ENCODE measurements at places on chromosomes 2 and 18. TPM values are rescaled to one million over a fixed set of nuclear protein-coding genes. Genes with fewer than 3 reads are reported as not detected.

The IL1F10 gene
- total RNA-seq, result not detected

DNA sequence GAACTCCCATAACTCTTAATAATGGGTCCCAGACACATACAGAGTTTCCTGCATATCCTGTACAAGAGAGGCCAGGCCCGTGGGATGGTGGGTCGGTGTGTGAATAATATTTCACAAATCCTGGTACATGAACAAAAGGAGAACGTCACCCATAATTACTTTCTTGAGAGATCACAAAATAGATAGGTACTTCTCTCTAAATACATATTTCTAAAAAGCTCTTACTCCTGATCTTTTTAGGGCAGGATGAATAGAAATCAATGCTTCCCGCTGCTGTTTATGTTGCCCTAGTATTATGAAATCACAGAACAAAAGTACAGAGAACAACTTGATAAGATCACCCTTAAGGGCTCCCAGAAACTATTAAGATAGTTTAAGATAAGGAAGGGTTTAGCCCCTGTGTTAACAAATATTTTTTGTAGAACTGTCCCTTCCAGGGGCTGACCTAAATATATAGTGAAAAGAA, 5.4 kb downstream of the IRS1 start:
- peaks cover 16% of the 10 kb centered on the region for H3K36me3 ChIP-seq
- peak overlapping the region; percentile 98 for H3K27ac ChIP-seq
- H3K27me3 ChIP-seq, result no peaks in the 10 kb centered on the region
- peak overlapping the region; percentile 73 for H3K4me3 ChIP-seq
- DNase-seq, result no peak

DNA sequence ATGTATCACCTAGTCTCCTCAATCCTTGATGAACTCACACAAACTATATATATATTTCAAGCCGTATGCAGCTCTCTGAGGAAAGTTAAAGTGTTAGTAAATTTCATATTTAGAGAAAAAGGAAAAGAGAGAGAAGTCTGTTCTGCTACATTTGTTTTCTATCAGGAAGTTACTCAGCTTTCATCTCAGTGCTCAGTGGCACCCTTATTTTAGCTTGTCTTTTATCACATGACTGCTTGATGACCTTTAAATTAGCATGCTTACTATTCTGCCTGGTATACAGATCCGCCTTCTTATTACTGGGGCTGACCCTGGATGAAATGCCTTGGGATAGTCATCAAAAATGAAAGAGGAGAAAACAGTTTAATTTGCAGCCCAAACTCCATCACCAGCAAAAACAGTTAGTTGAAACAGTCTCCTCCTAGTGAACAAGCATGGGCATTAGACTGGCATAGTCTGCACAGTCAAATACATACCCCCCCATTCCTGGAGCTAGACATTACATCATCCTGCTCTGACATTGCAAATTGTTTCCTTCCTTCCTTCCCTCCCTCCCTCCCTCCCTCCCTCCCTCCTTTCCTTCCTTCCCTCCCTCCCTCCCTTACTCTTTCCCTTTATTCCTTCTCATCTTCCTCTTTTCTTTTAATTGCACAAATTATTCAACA, 215.7 kb downstream of the TMEM182 start:
- H3K36me3 ChIP-seq, result no peaks in the 10 kb centered on the region
- peaks cover 7% of the 10 kb centered on the region for H3K4me1 ChIP-seq
- DNase-seq, result no peak
- no peak overlapping the region for H3K4me3 ChIP-seq

The HOXD1 gene
- not detected for total RNA-seq

DNA sequence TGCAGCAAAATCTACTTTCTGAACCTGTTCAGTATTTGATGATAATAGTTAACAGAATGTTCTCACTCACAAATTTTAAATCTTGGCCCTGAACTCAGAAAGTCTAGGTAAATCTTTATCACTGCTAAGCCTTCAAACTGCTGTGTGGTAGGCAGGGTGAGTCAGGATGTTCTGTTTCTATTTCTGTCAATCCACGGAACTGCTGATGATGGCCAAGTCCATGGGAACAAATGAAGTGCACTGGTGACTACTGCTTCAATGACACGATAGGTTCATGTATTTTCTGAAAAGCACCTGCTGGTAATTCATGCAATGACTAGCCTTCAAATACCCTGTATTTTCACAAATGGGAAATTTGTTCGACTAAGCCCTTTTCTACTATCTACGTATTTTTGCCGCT, 14.2 kb downstream of the NIFK start:
- DNase-seq, result peak; percentile 72
- no peaks in the 10 kb centered on the region for H3K27me3 ChIP-seq
- peak overlapping the region; percentile 60 for H3K4me3 ChIP-seq
- H3K36me3 ChIP-seq, result peaks cover 27% of the 10 kb centered on the region
- peak overlapping the region; percentile 87 for H3K27ac ChIP-seq

GRCh38 chr2:225025917-225026571, 16.2 kb downstream of the DOCK10 start:
- peak; percentile 79 for DNase-seq
- H3K4me3 ChIP-seq, result no peak overlapping the region
- no peaks in the 10 kb centered on the region for H3K27me3 ChIP-seq
- H3K4me1 ChIP-seq, result peaks cover 18% of the 10 kb centered on the region

GRCh38 chr18:9413576-9413975, 61.7 kb upstream of the RALBP1 start:
- no peaks in the 10 kb centered on the region for H3K27me3 ChIP-seq
- no peak overlapping the region for H3K27ac ChIP-seq
- no peak for DNase-seq
- H3K36me3 ChIP-seq, result no peaks in the 10 kb centered on the region

The ILKAP gene
- total RNA-seq, result 57.2 TPM

The CEP76 gene
- 4.9 TPM for total RNA-seq

The PLCD4 gene
- total RNA-seq, result 0.40 TPM

The FBXO11 gene
- 60.4 TPM for total RNA-seq

DNA sequence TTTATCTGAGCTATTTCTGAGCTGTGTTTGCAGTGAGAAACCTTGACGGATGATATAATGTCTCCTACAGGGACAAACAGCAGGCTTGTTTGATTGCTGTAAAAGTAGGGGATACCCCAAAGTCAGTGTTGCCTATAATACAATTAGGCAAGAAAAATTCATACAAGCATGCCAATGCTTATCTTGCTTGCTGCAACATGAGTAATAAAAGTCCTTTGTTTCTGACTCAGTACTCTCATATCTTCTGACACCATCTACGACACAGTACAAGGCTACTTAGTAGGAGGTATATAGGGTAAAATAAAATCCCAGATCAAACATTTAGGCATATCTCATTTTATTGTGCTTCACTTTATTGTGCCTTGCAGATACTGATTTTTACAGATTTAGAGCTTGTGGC, 33.0 kb downstream of the ERBB4 start:
- no peaks in the 10 kb centered on the region for H3K4me1 ChIP-seq
- no peak overlapping the region for H3K4me3 ChIP-seq
- H3K27ac ChIP-seq, result no peak overlapping the region
- no peak for DNase-seq

- H3K27ac ChIP-seq, result peak overlapping the region; percentile 25
- no peak overlapping the region for H3K4me3 ChIP-seq
Measured at GRCh38 chr2:14587119-14587518, 45.4 kb upstream of the LRATD1 start.

The KRTCAP3 gene
- 6.9 TPM for total RNA-seq

DNA sequence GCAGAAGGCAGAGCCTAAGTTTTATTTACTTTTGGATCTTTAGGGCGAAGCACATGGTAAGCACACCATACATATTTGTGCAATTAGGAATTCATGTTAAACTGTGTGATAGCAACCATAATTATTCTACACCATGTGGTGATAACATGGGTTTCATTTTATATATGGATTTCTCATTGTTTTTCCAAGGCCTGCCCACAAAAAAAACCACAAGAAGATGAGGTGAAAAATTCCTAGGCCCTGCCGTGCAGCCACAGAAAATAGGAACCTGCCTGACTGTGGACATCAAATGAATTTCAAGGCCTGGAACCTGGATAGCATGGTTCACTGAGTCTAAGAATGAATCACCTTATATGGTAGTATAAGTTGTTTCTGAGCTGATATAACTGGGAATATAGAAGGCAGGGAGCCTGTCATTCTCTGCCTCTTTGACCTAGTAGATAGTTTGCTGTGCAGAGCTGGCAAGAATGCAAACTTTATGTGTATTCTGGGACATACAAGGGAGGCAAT, 22.4 kb upstream of the SSB start:
- no peaks in the 10 kb centered on the region for H3K36me3 ChIP-seq
- peak overlapping the region; percentile 7 for H3K27ac ChIP-seq
- DNase-seq, result no peak
- peaks cover 10% of the 10 kb centered on the region for H3K4me1 ChIP-seq
- H3K4me3 ChIP-seq, result no peak overlapping the region

DNA sequence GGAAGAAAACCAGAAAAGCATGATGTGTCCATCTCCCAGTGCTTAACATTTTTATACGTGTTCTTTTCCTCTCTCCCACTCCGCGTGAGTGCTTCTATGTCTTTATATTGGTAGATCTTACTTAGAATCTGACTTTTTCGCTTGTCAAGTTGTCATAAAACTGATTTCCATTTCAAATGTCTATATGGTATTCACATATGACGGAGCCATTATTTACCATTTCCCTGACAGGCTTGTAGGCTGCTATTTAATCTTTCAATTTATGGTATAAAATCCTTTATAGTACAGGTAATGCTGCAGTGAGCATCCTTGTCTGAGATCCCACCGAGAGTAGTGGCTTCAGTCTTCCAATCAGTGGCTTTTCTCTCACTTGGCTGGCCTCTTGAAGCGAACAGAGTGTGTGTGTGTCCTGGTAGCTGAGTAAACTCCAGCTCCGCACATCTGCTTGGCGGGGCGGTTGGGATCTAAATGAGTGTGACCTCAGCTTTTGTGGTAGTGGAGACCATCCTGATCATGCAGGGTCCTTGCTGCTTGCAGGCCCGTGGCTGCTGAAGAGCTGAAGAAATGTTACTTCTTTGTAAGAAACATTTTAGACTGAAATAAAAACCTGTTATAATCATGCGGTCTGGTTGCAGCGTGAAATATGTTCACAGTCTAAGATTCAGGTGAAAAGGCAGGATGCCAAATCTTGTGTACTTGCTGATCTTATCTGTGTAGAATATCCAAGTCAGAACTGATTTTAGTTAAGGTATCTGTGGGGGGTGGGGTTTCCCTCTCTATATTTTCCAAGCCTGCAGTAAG, 40.2 kb downstream of the INPP4A start:
- H3K36me3 ChIP-seq, result no peaks in the 10 kb centered on the region
- no peak overlapping the region for H3K4me3 ChIP-seq
- no peaks in the 10 kb centered on the region for H3K27me3 ChIP-seq
- H3K27ac ChIP-seq, result no peak overlapping the region
- H3K4me1 ChIP-seq, result peaks cover 24% of the 10 kb centered on the region
- DNase-seq, result no peak

DNA sequence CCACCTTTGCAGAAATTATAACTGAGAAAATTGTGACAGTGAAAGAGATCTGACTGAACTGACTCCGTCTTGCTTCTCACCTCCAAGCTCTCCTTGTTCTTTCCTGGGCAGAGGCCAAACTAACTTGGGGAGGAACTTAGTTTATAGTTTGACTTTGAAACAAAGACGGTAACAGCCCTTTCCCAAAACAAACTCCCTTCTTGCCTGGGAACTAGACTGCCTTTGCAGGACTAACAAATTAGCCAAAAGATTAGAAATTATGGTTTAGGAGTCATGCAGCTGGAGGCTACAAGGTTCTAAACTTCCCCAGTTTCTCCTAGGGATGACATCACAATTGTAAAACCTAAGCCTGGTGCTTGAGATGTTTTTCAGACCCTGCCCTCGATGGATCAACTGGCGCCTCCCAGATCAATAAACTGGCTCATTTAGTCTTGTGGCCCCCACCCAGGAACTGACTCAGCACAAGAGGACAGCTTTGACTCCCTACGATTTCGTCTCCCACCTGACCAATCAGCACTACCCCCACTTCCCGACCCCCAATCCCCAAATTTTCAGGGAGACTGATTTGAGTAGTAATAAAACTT, 137.7 kb downstream of the ALPK2 start:
- no peak for DNase-seq
- H3K27ac ChIP-seq, result no peak overlapping the region
- no peaks in the 10 kb centered on the region for H3K36me3 ChIP-seq

DNA sequence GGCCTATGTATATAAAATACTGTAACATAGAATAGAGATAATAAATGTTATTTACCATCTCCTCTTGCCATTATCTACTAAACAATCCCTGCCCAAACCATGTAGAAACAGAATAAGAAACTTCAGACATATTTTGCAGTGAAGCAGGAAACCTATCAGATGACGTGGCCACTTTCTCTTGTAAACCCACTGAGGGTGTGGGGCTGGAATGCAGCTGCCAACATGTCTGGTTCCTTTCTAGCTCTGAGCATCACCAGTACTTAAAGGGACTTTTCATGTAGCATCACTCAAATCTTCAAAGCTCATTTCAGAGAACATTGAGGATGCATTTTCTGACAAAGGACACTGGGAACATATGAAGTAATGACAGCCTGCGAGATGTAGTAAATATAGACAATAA, 251.8 kb downstream of the LPIN1 start:
- H3K27ac ChIP-seq, result peak overlapping the region; percentile 12
- no peak for DNase-seq
- H3K4me3 ChIP-seq, result no peak overlapping the region
- no peaks in the 10 kb centered on the region for H3K36me3 ChIP-seq
- H3K27me3 ChIP-seq, result no peaks in the 10 kb centered on the region

The ELAC1 gene
- 10.8 TPM for total RNA-seq

- H3K4me1 ChIP-seq, result no peaks in the 10 kb centered on the region
- no peak overlapping the region for H3K4me3 ChIP-seq
- peaks cover 2% of the 10 kb centered on the region for H3K27me3 ChIP-seq
- H3K27ac ChIP-seq, result no peak overlapping the region
- H3K36me3 ChIP-seq, result no peaks in the 10 kb centered on the region
Measured at GRCh38 chr2:35785564-35785963, 570.0 kb upstream of the CRIM1 start.

The RAB12 gene
- 28.4 TPM for total RNA-seq

The CCDC178 gene
- total RNA-seq, result 0.19 TPM

GRCh38 chr18:23683671-23684070, 5.6 kb upstream of the LAMA3 start:
- H3K36me3 ChIP-seq, result no peaks in the 10 kb centered on the region
- no peak overlapping the region for H3K4me3 ChIP-seq
- no peak overlapping the region for H3K27ac ChIP-seq
- H3K4me1 ChIP-seq, result peaks cover 6% of the 10 kb centered on the region

DNA sequence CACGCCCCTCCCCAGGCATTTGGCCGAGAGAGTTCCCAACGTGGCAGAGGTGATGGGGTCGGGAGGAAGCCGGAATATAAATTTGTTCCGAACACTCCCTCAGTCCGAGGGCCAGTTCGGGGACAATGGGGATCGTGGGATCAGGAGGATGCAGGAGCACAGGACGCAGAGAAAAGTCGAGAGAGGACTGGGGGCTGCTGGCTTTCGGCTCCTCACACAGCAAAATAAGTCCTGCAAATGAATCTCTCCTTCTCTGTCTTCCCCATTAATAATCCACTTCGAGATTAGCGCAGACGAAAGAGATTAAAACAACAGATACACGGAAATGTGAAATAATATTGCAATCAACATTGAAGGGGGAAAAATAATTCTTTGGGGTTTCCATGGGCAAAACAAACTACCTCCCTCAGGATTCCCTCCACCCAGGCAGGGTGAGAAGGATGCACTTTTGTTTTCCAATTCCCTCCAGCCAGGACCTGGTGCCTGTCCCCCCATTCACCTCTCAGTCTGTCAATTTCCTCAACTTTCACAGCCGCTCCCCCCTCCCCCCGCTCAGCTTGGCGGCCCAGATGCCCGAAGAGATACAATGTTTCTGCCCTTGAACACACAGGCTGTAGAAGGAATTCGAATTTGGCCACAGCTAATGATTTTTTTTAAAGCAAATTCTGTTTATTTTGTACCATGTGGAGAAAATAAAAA, 3.1 kb upstream of the ZEB2 start:
- peaks cover 6% of the 10 kb centered on the region for H3K4me1 ChIP-seq
- DNase-seq, result no peak
- H3K27ac ChIP-seq, result no peak overlapping the region
- H3K27me3 ChIP-seq, result no peaks in the 10 kb centered on the region

Measured in MCF 10A (cell line).